A673 (cell line): ENCODE measurements at places on chromosomes 2 and 18. TPM values are rescaled to one million over a fixed set of nuclear protein-coding genes. Genes with fewer than 3 reads are reported as not detected.

DNA sequence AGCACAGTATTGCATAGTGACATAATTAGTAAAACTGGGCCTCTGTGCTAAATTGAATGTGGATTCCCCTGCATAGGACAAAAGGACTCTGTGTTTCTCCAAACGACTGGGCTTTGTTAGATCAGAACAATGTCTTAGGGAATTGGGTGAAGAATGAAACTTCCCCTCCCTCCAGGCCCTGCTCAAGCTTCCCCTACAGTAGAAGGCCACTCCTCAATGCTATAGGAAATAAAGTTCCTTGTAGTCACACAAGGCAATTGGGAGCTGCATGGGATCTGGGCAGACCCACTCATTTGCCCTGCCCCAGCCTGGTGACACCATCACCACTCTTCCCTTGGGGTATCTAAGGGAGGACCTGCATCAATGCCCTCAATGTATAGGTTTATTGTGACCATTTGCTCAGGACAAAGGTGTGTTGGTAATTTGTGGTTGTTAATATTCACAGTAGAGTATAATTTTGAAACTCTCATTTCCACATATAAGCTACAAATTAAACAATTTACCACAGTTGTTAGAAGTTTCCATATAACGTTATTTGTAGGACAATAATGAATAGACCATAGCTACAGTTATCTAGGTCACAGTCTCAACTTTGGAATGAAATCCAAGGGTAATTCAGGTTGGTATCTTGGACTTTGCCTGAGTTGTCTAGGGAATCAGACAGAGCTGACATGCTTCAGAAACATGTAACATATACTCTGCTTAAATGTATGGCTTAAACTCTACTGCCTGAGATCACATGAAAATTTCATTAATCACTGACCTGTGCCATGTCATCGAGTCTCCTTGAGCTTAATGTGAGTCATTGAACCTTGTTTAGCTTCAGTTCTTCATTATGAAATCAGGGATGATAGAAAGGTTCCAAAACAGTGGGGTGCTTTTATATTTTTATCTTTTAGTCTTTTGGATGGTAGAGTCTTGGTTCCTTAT is 64.8 kb upstream of the DARS1 start:
- no peak for DNase-seq

- DNase-seq: no peak
Observed at GRCh38 chr2:219056896-219057708, 3.6 kb downstream of the IHH start.

DNA sequence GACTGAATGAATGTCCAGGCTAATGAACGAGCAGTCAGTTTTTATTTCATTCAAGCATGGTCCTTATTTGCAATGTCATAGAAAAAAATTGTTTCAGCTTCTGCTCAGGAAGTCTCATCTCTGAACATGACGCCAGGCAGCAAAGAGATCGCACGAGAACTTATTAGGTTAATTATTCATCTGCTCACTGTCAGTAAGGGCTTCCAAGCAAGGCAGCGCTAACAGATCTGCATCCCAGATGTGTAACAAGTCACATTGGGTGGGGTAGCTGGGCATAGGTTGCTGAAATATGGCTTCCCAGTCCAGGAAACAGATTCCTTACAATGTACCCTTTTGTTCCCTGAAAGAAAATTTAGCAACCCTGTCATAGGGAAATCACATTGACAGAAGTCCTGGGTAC is 63.5 kb downstream of the ANKRD44 start:
- no peak for DNase-seq

DNA sequence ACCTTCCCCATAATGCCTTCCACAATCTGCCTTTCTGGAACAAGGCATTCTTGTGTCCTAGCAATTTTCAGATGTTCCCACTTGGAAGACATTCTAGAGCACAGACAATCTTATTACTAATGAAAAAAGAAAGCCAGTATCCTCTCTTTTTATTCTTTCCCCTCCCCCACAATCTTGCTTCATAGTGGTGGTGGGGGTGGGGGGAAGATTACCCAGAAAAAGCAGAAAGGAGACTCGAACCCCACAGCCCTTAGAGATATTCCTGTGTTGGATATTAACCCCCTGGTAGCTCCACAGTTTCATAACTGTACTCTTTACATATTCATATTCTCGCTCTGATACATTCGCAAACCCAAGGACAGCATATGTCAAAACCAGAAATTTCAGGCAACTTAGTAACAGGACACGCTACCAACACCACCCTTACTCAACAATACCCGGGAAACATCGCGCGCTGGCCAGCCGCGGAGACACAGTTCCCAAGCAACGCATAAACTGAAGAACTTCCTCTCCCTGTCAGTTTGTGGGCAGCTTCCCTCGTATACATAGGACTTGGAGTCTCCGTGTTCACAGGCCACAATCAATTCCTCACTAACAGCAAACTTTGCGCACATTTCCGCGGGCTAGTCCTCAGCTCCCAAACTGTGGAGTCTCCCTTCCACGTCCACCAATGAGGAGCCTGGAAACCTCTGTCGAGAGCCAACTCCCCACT is 793 bp downstream of the NR4A2 start:
- DNase-seq: no peak

M1AP gene
- total RNA-seq: not detected in 2 replicates
